Right kidney (tissue), 9 donors: ENCODE measurements at places on chromosomes 7 and 10.
A peak's percentile ranks its signal among the peaks of the same experiment; 100 is the strongest.

DNA sequence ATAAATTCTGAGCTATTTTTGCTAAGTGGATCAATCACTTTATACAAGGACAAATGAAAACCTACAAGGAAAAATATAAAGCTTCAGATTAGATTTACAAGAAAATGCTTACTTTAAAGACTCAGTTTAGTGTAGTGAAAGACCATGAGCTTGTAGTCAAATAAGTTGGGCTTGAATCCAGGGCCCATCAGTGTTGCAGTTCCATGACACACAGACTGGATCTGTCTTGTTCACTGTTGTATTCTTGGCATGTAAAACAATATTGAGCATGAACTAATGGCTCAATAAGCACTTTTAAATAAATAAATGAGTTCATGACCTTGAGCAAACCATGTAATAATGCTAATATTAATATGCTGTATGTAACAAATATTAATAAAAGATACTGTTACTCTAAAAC is 164.6 kb upstream of the KCND2 start:
- DNase-seq = no peak

DNA sequence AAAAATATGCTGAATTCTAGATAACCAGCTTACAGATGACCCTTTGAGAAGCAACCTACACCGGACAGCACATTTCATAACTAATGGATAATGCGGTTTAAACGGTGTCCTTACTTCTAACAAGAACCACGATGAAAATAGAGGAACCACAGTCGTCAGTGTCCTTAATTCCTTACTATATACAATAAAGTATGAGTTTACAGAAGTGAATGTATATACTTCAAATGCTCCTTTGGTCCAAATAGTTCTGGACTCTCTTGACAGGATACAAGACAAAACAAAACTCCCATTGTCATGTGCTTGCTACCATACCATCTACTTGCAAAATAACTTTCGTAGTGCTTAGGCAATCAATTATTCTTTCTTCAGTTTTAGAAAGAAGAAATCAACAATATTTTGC is 2.4 kb downstream of the NAMPT start:
- DNase-seq = no peak

DNA sequence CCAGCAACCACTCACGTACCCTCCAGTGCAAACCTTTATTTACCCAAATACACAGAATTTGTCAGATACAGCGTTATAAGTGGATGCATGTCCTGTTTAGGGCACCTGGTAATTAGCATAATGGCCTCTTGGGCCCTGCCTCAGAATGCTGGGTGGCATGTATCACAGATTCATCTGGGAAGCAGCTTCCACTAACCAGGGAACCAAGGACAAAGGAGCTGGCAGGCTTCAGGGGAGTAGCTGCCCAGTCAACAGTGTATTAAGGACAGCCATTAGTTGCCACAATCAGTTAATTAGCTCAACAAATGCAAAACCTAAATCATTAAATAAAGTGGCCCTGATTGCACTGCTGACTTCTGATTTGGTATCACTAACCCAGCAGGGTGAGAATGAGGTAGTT is 105.7 kb downstream of the RAPGEF5 start:
- no peak for DNase-seq

DNA sequence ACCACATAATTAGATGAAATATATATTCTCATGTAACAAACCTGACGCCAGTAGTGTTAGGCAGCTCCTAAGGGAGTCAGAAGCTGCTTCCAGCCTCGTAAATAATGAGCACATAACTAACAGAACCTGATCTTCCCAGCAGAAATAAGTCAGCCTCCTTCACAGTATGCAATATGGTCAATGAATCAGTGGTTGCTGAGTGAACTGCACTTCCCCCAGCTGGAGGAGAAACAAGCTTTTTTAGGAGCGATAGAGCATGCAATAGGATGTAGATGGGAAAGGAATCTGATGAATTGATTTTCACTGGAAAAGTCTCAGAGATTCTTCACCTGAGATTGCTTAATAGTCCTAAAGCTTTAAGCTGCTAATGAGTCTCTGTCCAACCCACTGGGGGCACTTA is 337.2 kb upstream of the LRGUK start:
- no peak for DNase-seq

DNA sequence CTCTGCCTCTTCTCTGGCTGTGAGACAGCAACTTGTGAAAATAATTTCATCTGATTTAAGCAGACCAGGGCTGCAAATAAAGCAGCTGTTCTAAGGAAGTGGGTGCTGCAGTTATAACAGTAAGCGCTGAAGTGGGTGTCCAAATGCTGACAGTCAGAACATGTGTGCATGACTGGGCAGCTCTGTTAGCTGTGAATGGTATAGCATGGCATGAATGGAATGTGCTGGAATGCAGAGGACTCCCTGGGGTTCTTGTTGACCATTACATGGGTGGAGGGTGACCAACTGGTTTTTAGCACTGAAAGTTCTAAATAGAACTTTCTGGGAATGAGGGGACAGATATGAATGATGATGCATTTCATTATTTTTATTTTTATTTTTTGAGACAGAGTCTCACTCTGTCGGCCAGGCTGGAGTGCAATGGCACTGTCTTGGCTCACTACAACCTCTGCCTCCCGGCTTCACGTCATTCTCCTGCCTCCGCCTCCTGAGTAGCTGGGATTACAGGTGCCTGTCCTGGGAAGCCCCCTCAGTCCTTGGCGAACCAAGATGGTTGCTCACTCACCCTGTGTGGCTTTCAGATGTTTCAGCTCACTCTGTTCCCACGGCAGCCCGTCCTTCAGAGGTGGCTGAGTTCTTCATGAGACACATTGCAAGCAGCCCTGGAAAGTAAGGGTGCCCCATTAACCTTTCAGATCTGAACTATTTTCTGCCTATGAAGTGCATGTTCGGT is 319.8 kb upstream of the PHYHIPL start:
- no peak for DNase-seq

GRCh38 chr10:48245977-48246376 is 28.5 kb downstream of the FRMPD2 start:
- DNase-seq = no peak

DNA sequence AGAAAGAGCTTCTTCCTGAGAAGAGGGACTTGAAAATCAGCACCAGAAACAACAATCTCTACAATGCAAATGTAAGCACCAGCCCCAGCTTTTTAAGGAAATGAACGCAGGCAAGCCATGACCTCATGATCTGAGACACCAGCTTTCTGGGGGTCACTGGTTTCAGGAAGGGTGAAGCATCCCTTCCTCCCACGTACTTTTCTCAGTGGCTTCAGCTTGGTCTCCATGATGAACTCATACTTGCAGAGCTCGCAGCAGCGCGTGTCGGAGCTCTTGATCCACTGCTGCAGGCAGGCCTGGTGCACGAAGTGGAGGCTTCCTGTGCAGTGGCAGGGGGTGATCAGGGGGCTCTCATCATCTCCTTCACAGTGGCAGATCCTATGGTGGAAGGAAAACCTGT is 87.0 kb downstream of the ALOX5 start:
- no peak for DNase-seq

DNA sequence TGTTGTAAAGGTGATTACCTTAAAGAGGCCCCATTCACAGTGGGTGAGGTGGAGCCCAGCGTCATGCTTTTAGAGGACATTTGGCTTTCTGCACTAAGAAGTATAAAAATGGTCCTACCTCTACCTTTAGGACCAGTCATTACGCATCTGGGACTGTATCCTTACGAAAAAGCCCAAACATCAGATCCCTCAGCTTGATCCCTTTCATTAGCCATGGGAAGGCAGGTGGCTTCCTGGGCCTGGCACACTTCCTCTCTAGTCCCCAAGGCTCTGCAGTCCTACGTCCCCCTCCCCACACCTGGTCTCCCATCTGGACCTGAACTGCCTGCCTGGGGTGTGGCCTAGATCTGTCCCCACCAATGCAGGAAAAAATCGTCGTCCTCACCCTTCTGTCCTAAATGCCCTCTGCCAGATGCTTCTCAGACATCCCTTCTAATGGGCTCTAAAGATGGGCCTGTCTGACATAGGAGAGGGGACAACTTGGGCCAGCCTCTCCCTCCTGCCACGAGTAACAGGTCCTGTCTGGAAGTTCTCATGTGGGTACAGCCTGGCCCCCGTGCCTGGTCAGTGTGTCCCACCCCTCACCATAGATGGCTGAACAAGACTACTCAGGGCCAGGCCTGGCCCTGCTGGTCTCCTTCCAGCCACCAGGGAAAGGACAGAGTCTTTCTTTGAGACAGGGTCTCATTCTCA is 11.8 kb upstream of the SLC18A3 start:
- DNase-seq = no peak

- no peak for DNase-seq
Measured at GRCh38 chr10:12727832-12728215, 273.7 kb downstream of the CCDC3 start.

DNA sequence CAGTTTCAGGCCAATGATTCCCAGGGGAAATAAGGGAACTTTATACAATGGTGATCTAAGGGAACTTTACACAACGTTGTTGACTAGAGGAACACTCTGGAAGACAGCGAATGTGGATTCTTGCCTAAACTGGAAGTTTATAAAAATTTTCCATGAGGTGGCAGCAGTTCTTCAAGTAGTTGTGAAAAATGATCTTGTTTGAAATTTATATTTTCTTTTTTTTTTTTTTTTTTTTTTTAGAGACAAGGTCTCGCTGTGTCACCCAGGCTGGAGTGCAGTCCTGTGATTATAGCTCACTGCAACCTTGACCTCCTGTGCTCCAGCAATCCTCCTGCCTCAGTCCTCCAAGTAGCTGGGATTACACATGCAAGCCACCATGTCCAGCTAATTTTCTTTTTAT is 32.1 kb upstream of the GTF2I start:
- DNase-seq = no peak

- no peak for DNase-seq
Measured at GRCh38 chr7:37394158-37394557, 54.5 kb downstream of the ELMO1 start.

- no peak for DNase-seq
Measured at GRCh38 chr7:98681951-98682350, 64.9 kb downstream of the NPTX2 start.

GRCh38 chr10:77768039-77768438 is 130.4 kb upstream of the KCNMA1 start:
- no peak for DNase-seq

DNA sequence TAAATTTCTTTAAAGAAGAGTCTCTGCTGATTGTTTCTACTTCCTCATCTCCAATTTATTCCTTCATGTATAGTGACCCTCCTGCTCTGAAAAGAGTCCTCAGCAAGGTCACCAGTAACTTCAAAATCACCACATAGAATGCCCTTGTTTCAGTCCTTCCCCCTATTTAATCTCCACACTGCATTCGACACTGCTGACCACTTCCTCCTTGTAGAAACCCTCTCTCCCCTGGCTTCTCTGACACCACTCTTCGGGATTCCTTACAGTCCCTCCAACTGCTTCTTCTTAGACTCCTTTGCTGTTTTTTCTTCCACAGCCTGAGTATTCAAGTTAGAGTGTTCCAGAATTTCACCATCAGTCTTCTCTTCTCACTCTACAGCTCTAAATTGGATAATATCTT is 89.5 kb downstream of the VPS41 start:
- DNase-seq = no peak

- DNase-seq = no peak
Measured at GRCh38 chr10:131870411-131870810, 30.4 kb upstream of the PPP2R2D start.

GRCh38 chr7:66359656-66360211 is 154.6 kb downstream of the TPST1 start:
- no peak for DNase-seq

- no peak for DNase-seq
Measured at GRCh38 chr7:133477791-133478190, 224.9 kb downstream of the EXOC4 start.

- DNase-seq = no peak
Measured at GRCh38 chr10:118216020-118216419, 126.1 kb downstream of the FAM204A start.

GRCh38 chr10:13382703-13383398 is 34.8 kb upstream of the SEPHS1 start:
- DNase-seq = peak; percentile 42

DNA sequence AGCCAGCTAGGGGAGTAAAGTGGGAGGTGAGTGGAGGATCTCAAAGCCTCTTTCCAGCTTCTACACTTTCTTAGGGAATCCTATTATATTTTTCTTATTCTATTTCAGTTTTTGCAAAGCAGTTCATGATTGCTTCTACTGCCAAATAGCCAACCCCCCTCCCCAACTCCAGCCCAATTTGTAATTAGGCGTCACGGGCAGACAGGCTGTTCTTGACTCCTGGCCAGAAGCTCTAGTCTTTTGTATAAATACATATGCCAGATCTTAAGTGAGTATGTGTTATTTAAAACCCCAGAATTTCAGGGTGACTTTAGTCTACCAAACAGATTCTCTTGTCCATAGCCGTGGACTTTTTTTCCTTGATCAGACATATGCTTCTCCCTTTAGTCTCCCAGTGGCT is 255.2 kb downstream of the BUB3 start:
- DNase-seq = no peak

DNA sequence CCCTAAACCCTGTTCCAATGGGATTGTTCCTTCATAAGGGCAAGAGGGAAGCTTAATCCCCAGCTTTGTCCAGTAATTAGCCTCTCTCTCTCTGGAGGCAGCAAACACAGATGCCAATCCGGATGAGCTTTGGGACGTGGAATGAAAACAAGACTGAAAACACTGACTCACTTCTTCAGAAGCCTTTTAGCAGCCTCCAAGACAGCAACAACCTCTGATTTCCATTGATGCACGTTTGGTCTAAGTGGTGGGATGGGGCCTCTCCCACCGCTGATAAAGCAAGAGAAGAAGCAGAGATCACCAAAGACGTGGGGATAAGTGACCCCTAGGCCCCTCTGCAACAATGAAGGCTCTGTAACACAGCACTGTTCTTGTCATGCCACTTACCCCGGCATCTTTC is 5.8 kb upstream of the GFRA1 start:
- no peak for DNase-seq
